ENCODE measurements at places on chromosomes 3 and 15. TPM values are rescaled to one million over a fixed set of nuclear protein-coding genes. Genes with fewer than 3 reads are reported as not detected.

DNA sequence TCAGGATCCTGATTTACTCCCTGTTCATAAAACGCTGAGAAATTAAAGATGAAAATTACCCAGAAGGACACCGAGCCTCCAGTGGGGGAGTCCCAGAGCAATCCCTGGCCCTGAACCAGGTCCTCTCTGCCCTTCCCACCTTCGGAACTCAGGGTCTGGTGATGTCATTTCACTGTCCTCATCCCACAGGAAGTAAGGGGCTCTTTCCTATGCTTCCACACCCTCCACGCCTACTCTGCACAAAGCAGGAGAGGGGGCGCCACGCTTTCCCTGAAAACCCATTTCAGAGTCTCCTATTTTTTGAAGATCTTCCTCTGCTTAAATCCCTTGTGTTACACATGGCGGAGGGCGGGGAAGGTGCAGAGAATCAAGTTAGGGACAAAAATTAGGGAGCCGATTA, 18.8 kb downstream of the MEGF11 start:
- no peak for DNase-seq

Gene IL12A
- 0.54 TPM for total RNA-seq

DNA sequence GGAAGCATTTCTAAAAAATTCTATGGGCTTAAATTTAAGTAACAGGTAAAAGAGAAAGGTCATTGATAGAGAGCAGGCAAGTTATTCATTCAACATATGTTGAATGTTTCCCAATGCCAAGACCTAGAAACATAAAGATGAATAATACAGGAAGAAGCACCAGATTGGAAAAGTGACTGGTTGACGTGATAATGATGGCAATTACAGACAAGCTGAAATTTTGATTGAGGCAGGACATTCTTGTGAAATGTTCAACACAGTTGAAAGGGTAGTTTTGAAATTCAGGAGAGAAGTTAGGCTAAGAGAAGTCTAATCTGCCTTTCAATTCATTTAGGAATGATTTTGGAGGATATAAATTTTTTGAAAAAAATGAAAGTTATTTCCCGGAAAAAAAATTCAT, 536.3 kb upstream of the NAALADL2 start:
- DNase-seq, result no peak

DNA sequence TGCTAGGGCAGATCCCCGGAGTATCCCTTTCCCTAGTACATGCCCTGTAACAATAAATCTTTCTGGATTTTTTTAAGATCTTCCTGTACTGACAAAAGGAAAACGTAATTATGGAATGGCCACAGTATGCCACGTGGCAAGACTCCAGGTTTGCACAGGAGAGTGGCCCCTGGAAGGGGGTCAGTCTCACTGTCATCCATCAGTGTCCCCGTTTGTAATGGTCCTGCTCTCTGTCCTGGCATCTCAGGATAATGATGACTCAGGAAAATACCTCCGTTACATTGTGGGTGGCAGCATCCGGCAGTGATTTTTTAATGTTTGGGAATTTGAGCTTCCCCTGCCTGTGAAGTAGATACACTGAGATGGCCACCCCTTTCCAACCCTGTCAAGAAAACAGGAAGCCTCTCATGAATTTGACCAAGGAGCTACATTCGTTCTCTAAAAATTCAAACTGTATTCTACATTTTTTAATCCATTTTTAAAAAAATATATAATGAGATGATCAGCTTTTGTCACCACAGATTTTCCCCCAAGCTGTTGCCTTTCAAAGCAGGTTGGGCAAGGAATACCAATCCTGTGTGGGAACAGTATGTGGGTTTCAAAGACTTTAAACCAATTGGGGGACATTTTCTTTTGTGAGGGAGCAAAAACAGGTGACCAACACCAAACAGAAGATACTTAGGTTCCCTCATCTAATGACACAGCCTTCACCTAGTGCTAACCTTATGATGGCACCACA, 110.4 kb downstream of the C3orf70 start:
- DNase-seq, result no peak

GRCh38 chr3:10387881-10388609, 67.1 kb upstream of the SEC13 start:
- no peak for DNase-seq

Gene PRSS50
- total RNA-seq, result 0.35 TPM

Gene DCP1A
- 30.0 TPM for total RNA-seq

- DNase-seq, result no peak
These were observed 26.6 kb upstream of the ACAN start for GRCh38 chr15:88776646-88777045.

DNA sequence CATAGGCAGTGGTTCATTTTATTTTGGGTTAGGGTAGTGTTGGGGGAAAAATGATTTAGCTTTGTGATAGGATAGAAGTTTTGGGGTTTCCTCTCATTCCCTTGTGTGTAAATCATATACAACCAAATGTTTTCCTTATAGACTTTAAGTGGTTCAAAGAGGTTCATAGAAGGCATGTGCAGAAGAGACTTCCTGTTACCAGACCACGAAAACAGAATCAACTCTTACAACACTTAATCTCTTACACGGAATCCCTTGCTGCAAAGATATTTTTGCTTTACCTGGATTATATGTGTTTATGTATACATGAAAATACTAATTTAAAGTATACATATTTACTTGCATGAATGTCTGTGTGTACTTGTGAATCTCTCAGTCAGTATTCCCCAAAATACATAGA, 2.9 kb downstream of the TMOD2 start:
- no peak for DNase-seq

DNA sequence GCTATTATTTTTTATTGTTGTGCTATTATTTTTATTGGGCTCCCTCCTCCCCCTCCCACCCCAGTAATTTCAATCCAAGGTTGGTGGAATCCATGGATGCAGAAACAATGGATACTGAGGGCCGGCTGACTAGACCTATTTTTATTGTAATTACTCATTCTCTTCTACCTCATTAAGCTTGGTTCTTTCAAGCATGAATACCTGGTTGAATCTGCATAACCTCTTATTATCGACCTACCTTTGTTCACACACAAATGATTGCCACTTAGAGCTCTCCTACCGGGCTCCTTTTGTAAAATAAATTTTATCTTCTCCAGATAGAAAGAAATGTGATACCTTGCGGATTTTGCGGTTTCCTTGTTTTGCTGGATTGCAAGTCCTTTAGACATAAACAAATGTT, 31.6 kb downstream of the BTD start:
- DNase-seq, result no peak
